ENCODE measurements at places on chromosomes 4 and X.
A peak's percentile ranks its signal among the peaks of the same experiment; 100 is the strongest.

DNA sequence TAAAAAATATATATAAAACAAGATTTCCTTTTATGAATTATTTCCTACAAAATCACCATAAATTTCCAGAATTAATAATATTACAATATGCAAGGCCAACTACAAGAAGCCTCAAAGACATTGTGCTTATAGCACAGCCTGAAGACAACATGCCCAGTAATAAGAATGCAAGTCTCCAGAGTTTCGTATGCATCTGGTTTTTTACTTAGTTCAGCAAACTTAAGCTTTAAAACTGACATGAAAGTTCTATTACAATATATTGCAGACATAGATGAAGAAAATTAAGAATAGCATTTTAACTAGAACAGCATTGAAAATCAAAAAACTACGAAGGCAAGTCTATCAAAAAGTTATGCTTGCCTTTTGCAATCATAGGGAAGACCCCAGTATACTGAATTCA, 107.6 kb downstream of the PRDM5 start:
- no peak for ATAC-seq

- ATAC-seq, result no peak
Observed at GRCh38 chr4:120821029-120821428, 101.5 kb downstream of the PRDM5 start.

DNA sequence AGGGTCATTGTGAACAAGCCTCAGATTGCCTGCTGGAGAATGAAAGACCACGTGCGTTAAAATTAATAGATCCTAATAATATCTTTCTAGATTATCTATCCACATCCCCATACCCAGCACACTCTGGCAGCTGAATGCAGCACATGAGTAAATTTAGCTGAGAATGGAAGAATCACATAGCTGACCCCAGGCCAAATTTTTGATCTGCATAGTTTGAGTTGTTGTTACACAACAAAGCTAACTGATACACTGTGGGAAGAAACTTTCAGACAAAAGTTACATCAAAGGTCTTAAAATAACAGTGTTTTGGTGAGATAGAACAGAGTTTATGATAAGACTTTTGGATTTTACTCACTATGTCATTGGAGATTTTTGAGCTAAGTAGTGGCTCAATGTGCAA, 72.4 kb upstream of the ANXA10 start:
- ATAC-seq, result no peak

DNA sequence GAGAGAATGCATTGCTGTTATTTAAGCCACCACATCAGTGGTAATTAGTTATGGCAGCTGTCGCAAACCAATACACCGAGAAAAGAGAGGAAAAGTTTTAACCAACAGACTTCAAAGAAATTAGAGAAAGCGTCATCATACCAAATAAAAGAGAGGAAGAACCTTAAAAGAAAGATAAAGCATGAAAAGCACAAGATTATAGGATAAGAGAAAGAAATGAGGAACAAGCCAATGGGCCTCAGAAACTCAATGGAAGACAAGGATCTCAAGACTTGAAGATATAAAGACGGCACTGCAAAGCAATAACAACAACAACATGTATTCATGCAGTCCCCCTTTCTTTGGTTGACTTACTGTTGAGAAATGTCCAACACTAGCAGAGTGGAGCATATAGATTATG, 22.8 kb upstream of the ASMTL start:
- ATAC-seq, result no peak

DNA sequence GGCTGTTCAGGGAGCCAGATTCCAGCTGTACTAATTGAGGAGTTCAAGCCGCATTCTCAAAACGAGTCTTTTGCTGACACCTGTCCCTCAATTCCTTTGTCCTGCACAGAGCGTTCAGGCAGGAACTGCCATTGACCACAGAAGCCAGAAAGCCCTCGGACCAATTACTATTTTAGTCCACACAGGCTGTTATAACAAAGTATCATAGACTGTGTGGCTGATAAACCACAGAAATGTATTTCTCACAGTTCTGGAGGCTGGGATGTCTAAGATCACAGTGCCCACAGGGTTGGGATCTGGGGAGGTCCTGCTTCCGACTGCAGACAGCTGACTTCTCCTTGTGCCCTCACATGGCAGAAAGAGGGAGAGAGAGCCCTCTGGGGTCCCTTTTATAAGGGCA, 119.8 kb upstream of the ATP6AP2 start:
- ATAC-seq, result no peak

GRCh38 chr4:15882675-15883086, 55.9 kb downstream of the FGFBP1 start:
- ATAC-seq, result peak; percentile 79

- ATAC-seq, result no peak
Observed at GRCh38 chr4:126687655-126688358, 945.0 kb upstream of the INTU start.

GRCh38 chr4:19720610-19721009, 531.1 kb upstream of the SLIT2 start:
- no peak for ATAC-seq

DNA sequence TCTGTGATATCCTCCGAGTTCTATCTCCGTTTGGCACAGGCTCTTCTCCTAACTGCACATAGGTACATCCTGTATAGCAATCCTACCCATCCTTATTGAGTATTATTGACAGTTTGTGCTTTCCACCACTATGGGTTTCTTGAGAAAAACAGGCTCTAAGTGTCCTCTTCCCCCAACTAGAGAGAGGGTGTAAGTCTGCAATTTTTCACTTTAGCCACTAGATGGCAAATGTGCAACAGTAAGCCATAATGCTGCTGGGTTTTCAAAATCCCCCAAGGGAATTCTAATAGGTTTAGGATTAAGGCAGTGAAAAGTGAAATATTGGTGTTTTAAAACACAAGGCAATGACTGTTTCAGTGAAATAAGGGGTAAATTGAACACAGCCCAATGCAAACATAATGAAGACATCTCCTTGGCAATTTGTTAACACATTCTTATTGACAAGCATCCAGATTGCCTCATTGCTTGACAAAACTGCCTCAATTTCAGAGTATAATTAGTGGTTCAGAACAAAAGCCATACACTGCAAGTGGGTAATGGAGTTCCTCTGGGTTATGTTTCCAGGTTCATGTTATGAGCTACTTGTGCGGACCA, 239.0 kb upstream of the HTR2C start:
- no peak for ATAC-seq

DNA sequence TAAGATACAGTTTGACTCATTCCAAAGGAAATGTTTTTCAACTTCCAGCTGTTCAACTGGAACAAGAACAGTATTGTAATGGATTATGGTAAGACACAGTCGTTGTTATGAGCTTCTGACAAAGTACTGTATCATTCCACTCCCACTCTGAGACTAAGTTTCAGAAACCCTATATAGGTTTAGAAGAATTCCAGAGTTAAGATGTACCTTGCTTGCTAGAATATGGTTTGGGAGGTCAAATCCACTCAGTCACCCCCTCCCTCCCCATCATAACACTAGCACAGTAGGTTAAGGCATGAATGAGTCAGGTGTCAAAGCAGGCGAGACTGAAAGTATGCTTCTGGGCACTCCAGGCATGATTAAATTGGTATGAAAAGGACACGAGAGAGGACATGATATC, 339.7 kb downstream of the DMD start:
- ATAC-seq, result no peak

- no peak for ATAC-seq
Observed at GRCh38 chr4:182126096-182126495, 117.1 kb upstream of the TENM3 start.

- ATAC-seq, result no peak
Observed at GRCh38 chr4:43243433-43244116, 351.1 kb downstream of the GRXCR1 start.

- no peak for ATAC-seq
Observed at GRCh38 chr4:103786014-103786413, 66.2 kb upstream of the TACR3 start.

DNA sequence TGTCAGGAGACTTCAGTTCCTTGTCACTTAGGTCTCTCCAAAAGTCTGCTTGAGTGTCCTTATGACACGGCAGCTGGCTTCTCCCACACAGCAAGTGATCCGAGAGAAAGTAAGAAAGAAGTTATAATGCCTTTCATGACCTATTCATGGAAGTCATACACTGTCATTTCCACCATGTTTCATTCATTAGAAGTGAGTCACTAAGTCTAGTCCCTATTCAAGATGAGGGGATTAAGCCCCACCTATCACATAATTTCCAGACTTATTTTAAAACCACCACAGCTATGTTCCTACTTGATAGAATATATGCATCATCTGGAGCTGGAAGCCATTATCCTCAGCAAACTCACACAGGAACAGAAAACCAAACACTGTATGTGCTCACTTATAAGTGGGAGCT, 25.2 kb upstream of the COL25A1 start:
- ATAC-seq, result no peak

GRCh38 chrX:155766321-155766720, 114.8 kb upstream of the VAMP7 start:
- ATAC-seq, result no peak

DNA sequence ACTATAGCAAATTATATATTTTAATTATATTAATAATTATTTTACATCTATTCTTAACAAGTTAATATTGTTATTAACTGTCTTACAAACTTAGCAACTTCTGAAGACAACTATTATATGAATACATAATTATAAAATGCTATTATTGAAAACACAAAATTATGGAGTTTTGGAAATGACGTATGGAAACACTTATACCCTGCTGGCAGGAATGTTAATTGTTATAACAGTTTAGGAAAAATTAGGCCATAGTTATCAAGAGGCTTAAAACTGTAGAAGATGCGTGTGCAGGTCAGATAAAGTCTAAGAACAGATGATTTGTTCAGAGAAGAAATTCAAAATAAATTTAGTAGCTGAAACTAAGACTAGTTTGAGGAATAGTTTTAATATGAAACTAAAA, 211.7 kb downstream of the FAT4 start:
- ATAC-seq, result no peak

DNA sequence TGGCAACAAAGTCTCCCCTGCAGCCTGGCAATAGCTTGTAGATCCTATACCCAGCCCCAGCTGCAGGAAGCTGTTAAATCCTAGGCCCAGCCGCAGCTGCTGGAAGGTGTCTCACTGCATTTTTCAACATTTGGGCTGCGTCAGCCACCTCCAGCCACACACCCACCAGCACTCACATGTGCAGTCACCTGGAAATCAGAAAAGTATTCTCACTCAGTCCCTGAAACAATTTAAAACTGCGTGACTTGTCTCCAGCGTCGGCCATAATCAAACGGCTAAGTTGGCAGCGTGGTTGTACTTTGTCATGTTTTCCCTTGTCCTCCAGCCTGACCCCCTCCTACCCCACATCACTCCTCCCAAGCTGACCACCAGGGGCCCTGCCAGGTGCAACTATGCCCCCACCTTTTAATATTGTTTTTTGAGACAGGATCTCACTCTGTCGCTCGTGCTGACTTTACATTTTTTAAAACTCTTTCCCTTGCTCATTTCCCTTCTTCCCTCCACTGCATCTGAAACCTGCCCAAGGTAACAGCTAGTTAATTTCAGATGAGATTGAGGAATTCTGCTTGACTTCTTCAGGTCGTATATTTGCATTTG, 97.2 kb upstream of the FRG1 start:
- no peak for ATAC-seq

GRCh38 chr4:11228530-11228929, 200.2 kb downstream of the HS3ST1 start:
- no peak for ATAC-seq

- ATAC-seq, result peak; percentile 100
Observed at GRCh38 chr4:100106982-100107381, 83.3 kb downstream of the DDIT4L start.

GRCh38 chrX:154142386-154142785, 1.7 kb upstream of the OPN1LW start:
- ATAC-seq, result no peak

- no peak for ATAC-seq
Observed at GRCh38 chrX:139967300-139967699, 2.0 kb upstream of the CXorf66 start.

DNA sequence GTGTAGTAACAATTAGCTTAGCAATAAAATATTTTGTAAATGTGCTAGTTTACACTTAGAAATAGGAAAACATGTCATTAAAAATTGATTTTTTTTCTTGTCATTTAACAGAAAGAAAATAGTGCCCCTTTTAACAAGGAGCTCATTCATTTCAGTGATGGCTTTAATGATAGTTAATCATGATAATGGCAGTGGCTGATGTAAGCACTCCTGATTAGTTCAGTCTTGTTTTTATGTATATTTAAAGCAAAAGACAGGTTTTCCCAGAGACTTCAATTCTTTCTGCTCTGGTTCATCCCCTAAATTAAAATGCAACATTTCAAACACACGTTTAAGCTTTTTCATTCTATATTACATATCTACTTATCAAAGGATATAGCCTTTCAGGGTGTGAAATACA, 1039.5 kb upstream of the PCDH7 start:
- no peak for ATAC-seq

DNA sequence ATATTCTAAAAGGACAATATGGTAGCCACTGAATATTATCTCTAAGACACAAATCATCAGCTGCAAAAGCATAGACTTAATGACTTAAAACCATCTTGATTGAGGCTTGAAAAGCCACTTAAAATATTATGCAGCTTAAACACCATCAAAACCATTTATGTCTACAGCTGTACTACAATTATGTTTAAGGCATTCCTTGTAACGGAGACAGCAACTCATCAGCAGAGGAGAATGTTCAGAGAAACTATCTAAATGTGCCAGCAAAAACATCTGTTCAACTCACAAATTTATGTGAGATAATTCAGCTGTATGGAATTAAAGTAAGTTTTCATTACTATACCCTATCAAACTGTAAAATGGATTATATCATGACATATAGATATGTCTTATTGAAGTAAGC, 147.9 kb upstream of the CTSO start:
- ATAC-seq, result no peak

DNA sequence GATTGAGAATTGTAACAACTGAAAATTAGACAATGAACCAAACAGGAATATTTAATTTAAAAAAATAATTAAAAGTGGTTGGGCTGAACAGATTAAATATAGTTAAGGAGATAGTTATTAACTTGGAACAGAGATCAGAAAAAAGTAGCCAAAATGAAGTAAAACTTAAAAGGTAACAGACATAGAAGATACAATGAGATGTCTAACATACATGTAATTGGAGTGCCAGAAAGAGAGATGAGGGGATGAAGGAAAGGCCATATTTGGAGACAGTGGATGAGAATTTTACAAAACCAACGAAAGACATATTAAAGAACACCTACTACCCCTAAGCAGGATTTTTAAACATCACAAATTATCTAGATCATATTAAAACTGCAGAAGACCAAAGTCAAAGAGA, 8.0 kb downstream of the TBC1D9 start:
- ATAC-seq, result no peak

DNA sequence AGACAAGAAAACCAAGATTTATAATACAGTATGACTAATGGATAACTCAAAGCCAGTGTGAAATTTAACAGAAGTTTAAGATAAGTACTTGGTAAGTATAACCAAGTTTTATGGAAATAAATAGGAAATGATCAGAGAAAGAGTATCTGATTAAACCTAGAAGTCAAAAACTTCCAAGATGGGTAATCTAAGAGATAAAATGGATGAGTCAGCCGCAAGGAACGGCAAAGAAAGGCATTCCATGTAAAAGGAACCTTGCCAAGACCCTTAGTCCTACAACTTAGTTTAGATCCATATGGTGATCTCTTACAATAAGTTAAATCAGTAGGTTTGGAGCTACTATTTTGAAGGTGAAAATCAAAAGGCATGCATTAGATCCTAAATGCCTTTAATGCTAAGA, 34.8 kb downstream of the LIN54 start:
- ATAC-seq, result no peak
